AG10803 (cell line): ENCODE measurements at places on chromosomes 7 and 10.

DNA sequence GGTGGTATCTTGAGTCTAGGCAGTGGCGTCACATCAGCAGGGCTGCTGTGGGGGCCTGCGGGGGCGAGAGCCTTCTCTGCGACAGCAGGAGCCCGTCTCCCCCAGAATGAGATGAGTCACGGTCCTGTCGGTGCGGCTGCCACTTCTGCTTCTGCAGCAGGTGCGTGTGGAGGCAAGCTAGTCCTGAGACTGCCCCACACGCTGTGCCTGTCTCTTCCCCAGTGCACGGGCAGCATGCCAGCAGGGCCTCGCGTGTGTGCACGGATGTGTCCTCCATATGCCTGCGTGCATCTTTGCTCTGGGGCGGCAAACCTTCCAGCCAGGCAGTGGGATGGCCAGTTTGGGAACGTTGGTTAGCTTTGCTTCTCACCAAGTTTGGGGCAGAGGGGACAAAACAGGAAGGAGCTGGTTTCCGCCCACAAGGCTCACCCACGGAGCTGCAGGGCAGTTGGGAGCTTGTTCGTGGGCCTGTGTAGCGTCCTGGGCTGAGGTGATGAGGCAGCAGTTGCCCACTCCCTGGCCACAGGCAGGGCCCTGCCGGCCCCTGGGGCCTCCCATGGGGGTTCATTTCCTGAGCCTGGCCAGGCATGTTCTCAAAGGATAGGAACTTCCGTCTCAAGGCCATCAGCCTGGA is 60.8 kb upstream of the PPIF start:
- DNase-seq, result peak; percentile 79

- no peak for DNase-seq
Measured at GRCh38 chr7:97697396-97697795, 34.5 kb upstream of the TAC1 start.

DNA sequence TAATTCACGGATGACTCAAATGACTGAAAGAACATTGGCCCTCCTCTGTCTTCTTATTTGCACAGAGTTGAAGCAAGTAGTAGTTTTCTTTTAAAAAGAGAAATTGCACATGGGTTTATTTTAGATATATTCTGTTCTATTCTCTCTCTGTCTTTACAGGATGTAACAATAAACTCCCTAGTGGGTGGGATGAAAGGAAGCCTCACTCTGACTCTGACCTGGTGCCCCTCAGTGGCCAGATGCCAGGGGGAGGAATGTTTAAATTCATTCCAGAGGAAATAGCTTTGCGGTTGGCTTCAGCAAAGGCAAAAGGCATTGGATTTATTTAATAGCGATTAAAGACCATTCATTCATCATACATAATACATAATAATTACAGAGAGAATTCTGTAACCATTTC is 156.4 kb upstream of the MTPN start:
- DNase-seq, result peak; percentile 21

DNA sequence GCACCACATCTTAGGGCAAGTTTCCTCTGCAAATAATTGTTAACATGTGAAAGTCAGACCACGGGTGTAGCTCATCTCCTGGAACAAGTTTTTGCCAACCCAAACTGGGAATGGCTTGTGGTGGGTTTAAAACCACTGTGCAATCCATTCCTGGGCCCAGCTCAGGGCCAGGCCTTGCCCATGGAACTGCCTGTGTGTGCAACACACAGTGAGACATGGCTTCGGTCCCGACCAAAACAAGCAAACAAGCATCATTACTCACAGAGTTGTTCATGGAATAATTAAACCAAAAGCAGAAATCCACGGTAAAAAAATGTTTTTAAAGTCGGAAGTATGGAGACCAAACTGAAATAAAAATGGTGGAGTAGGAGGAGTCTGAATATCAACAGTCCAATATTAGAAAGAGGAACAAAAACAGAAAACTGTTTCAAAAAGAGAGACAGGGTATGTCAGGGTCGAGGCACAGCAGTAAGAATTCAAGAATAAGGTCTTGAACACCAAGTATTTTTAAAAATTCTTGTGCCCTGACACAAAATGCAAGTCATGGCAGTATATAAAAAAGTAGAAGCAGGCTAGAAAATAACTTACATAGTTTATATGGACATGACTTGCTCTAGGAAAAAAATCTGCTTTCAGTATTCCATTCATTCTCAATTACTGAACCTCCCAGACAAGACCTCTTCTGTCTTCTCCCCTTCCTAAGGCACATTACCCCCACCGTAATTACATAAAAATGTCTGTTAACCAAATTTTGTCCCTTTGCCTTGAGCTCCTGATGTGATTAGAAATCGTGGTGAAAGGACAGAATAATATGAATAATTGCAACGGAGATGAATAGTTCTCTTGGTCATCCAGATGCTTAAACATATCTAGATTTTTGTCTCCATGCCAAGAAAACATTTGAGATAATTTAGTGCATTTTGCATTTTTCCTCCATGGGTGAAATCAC is 88.4 kb downstream of the FAS start:
- peak; percentile 92 for DNase-seq

DNA sequence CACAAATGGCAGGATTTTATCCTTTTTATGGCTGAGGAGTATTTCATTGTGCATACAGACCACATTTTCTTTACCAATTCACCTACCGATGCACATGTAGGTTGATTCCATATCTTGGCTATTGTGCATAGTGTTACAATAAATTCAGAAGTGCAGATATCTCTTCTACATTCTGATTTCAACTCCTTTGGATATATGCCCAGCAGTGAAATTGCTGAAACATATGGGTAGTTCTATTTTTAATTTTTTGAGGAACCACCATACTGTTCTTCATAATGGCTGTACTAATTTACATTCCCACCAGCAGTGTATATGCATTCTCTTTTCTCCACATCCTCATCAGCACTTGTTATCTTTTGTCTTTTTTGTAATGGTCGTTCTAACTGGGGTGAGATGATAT is 1290.3 kb downstream of the XPNPEP1 start:
- no peak for DNase-seq

DNA sequence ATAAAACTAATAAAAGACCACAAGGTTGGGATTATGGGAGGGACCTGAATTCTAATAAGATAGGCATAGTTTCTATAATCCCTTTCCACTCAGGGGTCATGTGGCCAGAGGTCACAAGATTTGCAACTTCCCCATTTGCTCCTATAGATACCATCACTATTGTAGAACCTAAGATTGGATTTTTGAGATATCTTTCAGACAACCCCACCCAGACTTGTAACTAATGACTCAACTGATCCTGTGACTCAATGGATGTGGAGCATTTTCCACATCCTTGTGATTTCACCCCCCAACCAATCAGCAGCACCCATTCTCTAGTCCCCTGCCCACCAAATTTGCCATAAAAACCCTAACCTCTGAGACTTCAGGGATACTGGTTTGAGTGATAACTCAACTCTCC is 51.9 kb upstream of the PIK3AP1 start:
- DNase-seq, result no peak

DNA sequence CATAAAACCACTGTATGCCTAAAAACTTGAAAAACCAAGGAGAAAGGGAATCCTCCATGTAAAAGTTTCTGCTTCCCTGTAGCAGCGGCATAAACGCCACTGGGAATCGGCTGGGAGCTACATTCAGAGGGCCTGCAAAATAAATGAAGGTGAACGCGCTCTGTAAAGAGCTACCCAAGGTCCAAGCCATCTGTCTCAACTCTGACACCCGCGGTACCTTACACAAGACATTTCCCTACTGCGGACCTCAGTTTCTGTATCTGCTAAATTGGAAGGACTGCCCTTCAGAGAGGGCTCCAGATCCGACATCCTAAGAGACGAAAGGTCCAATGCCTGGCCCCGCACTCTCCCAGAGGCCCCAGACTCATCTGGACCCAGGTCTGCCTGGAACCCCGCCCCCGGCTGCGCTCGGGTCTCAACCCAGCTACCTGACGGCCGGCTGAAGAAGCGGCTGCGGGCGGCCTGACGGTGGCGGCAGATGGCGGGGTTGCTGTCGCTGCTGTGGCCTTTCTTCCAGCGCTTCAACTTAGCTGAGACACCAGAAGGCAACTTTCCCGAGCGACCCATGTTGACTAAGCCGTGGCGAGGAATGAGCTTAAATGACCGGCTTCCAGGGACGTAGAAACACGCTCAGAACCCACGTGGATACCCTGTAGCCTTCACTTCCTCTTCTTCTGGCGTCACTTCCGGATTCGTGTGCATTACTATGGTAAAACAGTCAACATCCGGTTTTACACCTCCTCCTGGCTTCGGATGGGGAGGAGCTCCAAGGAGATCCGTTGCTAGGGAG is at the start of gene RRP12:
TSS of gene RRP12 (minus strand) at position 676 of the 790 bp plus-strand sequence. CDS start at position 567, 109 bp downstream.
- peak; percentile 97 for DNase-seq

GRCh38 chr7:54880326-54880989 is 121.4 kb upstream of the SEC61G start:
- no peak for DNase-seq

DNA sequence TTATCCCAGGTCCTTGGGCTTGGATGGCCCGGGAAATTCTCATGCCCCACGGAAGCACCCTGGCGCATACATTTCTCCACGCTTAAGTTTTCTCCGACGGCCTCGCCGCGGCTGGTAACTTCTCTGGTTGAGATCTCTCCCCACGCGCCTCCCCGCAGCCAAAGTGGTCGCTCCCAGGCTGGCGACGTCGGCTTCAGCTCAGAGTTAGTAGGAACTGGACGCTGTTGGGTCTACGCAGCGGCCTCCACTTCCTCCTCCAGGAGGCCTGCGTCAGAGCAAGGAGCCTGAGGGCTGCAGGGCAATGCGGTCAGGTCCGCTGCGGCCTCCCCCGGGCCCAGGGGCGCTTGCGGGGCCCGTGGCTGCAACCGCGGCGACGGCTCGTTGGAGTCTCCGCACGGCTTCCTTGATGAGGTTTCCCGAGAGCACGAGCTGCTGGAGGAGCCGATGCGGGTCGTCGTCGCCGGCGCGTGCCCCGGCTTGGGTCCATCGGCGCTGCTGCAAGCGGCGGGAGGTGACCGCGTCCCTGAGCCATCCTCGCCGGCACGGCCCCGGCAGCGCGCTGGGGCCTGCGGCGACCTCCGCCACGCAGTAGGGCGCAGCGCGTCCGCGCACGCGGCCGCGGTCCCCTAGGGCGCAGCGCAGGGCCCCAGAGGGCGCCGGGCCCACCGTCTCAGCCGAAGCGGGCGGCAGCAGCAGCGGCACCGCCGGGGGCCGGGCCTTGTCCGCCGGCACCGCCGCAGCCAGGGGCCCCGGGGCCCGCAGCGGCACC is 744 bp downstream of the FRAT2 start:
- DNase-seq, result peak; percentile 32

DNA sequence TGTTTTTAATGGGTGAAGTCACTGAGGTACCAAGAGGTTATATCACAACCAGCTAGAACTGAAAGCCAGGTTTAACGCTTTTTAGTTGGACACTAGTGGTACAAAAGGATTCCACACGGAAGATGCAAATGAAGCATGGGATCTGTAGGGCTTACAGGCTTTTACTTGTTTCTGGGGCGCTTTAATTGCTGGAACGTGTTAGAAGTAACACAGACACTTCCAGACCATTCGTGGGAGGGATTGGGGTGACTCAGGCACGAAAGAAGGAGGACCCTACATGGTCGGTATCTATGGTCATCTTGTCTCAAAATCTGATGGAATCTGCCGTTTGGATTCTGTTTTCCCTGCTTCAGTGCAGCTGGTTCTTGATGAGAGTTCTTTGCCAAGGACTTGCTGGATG is 1.0 kb downstream of the YKT6 start:
- DNase-seq, result no peak

GRCh38 chr7:89554209-89554608 is 600.1 kb upstream of the STEAP1 start:
- DNase-seq, result no peak

DNA sequence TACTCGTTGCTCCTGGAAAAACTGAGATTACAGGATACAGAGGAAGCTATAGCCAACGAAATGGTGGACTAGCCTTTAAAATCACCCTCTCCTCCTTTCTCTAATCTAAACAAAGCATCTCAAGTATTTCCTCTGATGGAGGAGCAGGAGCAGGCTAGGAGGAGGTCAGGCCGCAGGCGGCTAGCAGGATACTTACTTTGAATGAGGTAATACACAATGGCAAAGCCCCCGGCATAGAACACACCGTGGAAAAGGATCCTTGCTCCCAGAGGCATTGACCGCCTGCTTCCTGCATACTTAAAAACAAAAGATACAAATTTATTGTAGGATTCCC is 64.4 kb downstream of the STK17A start:
- peak; percentile 82 for DNase-seq

DNA sequence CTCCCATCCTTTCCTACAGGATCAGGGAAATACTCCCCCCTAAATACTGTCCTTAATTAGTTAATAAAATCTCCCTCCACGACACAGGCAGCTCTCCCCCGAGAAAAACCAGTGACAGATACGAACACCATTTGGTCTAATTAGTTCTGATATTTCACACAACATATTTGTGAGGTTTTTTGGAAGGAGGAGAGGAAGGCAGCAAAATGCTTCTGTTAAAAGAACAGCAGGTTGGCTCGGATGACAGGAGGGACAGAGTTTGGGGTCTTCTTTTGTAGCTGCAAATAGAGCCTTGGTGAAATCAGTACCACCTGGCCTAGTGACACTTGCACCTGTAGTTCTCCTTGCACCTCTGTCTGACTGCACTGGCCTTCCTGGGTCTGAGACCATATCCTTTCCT is 507.0 kb downstream of the PLXNA4 start:
- DNase-seq, result no peak

DNA sequence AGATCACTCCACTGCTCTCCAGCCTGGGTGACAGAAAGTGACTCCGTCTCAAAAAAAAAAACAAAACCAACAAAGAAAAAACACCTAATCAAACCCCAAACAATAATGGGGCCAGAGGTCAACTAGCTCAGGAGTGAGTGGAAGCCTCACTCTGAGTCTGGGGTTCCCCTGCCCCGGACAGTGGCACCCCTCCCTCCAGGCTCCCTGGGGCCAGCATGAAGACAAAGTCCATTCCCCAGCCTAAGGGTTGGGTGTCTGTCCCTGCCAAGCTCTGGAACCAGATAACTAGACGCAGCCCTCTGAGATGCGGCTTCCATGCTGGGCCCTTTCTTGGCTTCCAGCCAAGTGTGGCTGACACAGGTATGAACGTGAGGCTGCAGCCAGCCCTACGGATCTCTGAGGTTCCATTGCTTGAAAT is 1.7 kb upstream of the FUOM start:
- no peak for DNase-seq

GRCh38 chr10:58747687-58748086 is 235.0 kb downstream of the BICC1 start:
- no peak for DNase-seq

GRCh38 chr7:1567896-1568510 is 1.8 kb downstream of the PSMG3 start:
- peak; percentile 83 for DNase-seq

- peak; percentile 26 for DNase-seq
Measured at GRCh38 chr7:124723012-124723411, 42.6 kb downstream of the GPR37 start.

DNA sequence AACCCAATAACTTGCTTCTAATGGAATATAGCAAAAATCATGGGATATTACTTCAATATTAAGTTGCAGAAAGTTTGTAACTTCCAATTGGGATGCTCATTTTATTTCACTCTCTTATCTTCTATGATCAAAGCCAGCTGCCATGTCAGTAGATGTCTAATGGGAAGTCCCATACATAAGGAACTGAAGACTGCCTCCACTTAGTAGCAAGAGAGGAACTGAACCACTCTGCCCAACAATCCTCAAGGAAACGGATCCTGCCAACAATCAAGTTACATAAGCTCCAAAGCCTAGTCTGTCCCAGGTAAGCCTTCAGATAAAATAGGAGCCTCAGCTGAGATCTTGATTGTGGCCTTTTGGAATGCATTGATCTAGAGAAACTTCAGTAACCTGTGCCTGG is 431.5 kb upstream of the PCDH15 start:
- no peak for DNase-seq
